Activated naive CD4-positive, alpha-beta T cell treated with anti-CD3 and anti-CD28 coated beads for 36 hours (primary cell): ENCODE measurements at places on chromosomes 16 and 17. TPM values are rescaled to one million over a fixed set of nuclear protein-coding genes. Genes with fewer than 3 reads are reported as not detected.

- DNase-seq: no peak
- H3K36me3 ChIP-seq: peaks cover 2% of the 10 kb centered on the region
- H3K27ac ChIP-seq: no peak overlapping the region
- H3K27me3 ChIP-seq: no peaks in the 10 kb centered on the region
- H3K4me3 ChIP-seq: no peak overlapping the region
- H3K4me1 ChIP-seq: no peaks in the 10 kb centered on the region
These were observed 214.3 kb downstream of the IRX3 start for GRCh38 chr16:54072237-54072636.

DNA sequence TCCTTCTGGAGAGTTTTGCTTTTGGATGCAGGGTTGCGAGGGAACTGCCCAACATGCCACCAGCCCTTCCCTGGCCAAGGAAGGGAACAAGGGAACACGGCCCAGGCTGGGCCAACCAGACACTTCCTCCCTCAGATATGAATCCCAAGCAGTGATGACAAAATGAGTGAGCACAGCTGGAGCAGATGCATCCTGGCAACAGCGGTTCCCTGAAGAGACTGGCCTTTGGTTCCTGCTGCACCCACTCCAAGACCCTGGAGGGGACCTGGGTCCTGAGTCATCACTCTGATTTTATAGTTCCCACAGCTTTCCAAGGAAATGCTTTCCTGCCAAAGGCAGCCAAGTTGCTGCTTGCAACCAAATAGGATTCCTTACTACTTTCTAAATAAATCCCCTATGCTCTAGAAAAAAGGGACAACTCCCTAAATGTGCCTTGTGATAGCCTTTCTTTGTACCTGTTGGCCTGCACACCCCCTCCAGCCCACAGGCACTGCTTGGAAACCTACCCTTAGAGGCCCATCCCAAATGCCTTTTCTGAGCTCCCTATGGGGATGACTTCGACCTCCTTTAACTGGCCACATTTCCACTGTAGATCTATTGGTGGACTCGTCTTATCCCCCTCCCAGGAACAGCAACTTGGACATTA, 5.3 kb downstream of the ST3GAL2 start:
- peak overlapping the region; percentile 17 for H3K27ac ChIP-seq
- no peaks in the 10 kb centered on the region for H3K27me3 ChIP-seq
- peaks cover 73% of the 10 kb centered on the region for H3K4me1 ChIP-seq
- no peak for DNase-seq
- H3K4me3 ChIP-seq: no peak overlapping the region

- DNase-seq: no peak
- no peaks in the 10 kb centered on the region for H3K4me1 ChIP-seq
- no peaks in the 10 kb centered on the region for H3K27me3 ChIP-seq
- H3K27ac ChIP-seq: no peak overlapping the region
- no peak overlapping the region for H3K4me3 ChIP-seq
These were observed 115.9 kb downstream of the SEC14L1 start for GRCh38 chr17:77256710-77257109.

- H3K4me1 ChIP-seq: peaks cover 11% of the 10 kb centered on the region
- H3K27ac ChIP-seq: no peak overlapping the region
- no peak overlapping the region for H3K4me3 ChIP-seq
- no peaks in the 10 kb centered on the region for H3K36me3 ChIP-seq
- peak; percentile 26 for DNase-seq
These were observed 55.9 kb downstream of the MFSD11 start for GRCh38 chr17:76793775-76794174.

DNA sequence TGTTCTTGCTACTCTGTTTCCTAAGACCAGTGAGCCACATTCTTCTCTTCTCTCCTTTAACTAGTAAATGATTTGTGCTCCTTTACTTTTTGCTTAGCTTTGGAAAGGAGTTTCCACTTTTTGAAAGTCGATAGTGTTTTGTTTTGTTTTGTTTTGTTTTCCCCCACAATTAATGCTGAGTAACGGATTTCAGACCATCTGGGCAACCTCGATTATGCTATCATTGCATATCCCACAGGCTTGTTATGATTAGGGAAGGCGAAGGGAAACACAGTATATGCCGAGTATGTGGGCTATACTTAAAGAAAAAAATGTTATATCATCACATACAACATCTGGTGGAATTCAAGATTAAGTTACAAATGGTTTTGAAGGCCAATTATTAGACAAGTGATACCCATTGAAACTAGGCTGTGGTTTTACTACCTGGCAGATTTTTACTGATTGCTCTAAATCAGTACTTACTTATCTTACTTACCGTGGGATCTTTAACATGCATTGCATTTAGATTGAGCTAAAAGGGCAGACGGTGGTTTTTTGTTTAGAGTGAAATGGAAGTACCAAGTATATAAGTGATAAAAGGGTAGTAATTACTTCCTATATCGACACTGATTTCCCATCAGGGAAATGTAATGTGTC, 361.3 kb upstream of the SOX9 start:
- no peaks in the 10 kb centered on the region for H3K27me3 ChIP-seq
- no peaks in the 10 kb centered on the region for H3K4me1 ChIP-seq
- no peak overlapping the region for H3K27ac ChIP-seq
- no peak for DNase-seq

DNA sequence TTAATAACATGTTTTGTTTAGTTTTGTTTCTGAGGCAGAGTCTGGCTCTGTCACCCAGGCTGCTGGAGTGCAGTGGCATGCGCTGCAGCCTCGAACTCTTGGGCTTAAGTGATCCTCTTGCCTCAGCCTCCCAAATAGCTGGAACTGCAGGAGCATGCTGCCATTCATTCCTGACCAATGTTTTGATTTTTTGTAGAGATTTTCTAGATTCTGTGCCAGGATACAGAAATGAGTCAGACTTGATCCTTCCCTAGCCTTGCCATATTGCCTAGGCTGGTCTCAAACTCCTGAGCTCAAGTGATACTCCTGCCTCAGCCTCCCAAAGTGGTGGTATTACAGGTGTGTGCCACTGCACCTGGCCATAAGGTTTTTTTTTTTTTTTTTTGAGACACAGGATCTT, 17.7 kb downstream of the TAOK1 start:
- DNase-seq: no peak
- H3K4me3 ChIP-seq: no peak overlapping the region
- no peak overlapping the region for H3K27ac ChIP-seq
- H3K4me1 ChIP-seq: peaks cover 29% of the 10 kb centered on the region
- no peaks in the 10 kb centered on the region for H3K27me3 ChIP-seq
- H3K36me3 ChIP-seq: peaks cover 5% of the 10 kb centered on the region

GRCh38 chr16:12902511-12903372, 1.3 kb downstream of the SHISA9 start:
- H3K4me1 ChIP-seq: peaks cover 10% of the 10 kb centered on the region
- no peak overlapping the region for H3K27ac ChIP-seq
- peaks cover 58% of the 10 kb centered on the region for H3K27me3 ChIP-seq
- DNase-seq: no peak
- H3K36me3 ChIP-seq: no peaks in the 10 kb centered on the region
- H3K4me3 ChIP-seq: peak overlapping the region; percentile 34

GRCh38 chr16:68097895-68098294, 12.7 kb downstream of the NFATC3 start:
- peaks cover 3% of the 10 kb centered on the region for H3K36me3 ChIP-seq
- no peak for DNase-seq
- peaks cover 77% of the 10 kb centered on the region for H3K4me1 ChIP-seq
- no peak overlapping the region for H3K4me3 ChIP-seq
- H3K27ac ChIP-seq: no peak overlapping the region
- no peaks in the 10 kb centered on the region for H3K27me3 ChIP-seq

- H3K27me3 ChIP-seq: no peaks in the 10 kb centered on the region
- peak; percentile 59 for DNase-seq
- peaks cover 59% of the 10 kb centered on the region for H3K4me1 ChIP-seq
- H3K4me3 ChIP-seq: peak overlapping the region; percentile 4
- H3K36me3 ChIP-seq: peaks cover 10% of the 10 kb centered on the region
These were observed 31.3 kb downstream of the ZCCHC14 start for GRCh38 chr16:87461466-87461991.

DNA sequence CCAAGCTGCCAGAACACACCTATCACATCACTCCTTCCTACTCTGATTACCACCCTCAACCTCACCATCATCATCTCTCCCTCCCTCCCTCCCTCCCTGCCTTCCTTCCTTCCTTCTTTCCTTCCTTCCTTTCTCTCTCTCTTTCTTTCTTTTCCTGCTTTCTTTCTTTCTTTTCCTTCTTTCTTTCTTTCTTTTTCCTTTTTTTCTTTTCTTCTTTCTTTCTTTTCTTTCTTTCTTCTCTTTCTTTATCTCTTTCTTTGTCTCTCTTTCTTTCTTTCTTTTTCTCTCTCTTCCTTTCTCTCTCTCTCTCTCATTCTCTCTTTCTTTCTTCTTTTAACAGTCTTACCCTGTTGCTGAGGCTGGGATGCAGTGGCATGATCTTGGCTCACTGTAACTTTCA, 59.2 kb downstream of the CACNG3 start:
- no peaks in the 10 kb centered on the region for H3K36me3 ChIP-seq
- no peak for DNase-seq
- no peak overlapping the region for H3K27ac ChIP-seq
- no peaks in the 10 kb centered on the region for H3K4me1 ChIP-seq
- no peak overlapping the region for H3K4me3 ChIP-seq

GRCh38 chr16:6861815-6862477, 470.7 kb upstream of the RBFOX1 start:
- no peaks in the 10 kb centered on the region for H3K4me1 ChIP-seq
- no peaks in the 10 kb centered on the region for H3K36me3 ChIP-seq
- H3K27ac ChIP-seq: no peak overlapping the region
- no peak overlapping the region for H3K4me3 ChIP-seq

GRCh38 chr16:4510747-4511426, 27.7 kb downstream of the CDIP1 start:
- DNase-seq: no peak
- no peak overlapping the region for H3K4me3 ChIP-seq
- H3K4me1 ChIP-seq: peaks cover 37% of the 10 kb centered on the region
- peaks cover 30% of the 10 kb centered on the region for H3K36me3 ChIP-seq
- H3K27me3 ChIP-seq: no peaks in the 10 kb centered on the region
- no peak overlapping the region for H3K27ac ChIP-seq

DNA sequence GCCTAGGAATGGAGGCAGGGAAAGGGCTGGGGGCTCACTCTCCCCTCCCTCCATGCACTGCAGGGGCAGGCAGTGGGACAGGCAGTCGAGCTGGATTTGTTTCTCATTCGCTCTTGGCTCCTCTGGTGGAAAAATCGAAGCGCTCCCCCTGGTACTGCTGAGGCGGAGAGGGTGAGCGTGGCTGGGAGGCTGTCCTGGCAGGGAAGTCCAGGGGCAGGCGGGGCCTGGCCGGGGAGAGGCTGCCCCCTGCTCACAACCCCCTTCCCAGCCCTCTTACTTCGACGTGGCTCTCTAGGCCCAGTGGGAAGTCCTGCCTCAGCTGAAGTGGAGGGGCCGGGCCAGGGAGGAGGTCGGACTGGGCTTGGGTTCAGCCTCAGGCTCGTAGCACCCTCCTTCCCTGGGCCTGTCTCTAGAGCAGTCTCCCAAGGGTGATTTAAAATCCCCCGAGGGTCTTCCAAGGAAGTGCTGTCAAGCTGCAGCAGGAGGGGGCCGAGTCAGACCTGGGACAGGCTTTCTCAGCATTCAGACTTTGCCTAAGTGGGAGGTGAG, 16.5 kb upstream of the TMEM92 start:
- H3K27ac ChIP-seq: no peak overlapping the region
- no peaks in the 10 kb centered on the region for H3K4me1 ChIP-seq
- H3K27me3 ChIP-seq: no peaks in the 10 kb centered on the region
- no peak overlapping the region for H3K4me3 ChIP-seq
- H3K36me3 ChIP-seq: no peaks in the 10 kb centered on the region
- no peak for DNase-seq

GRCh38 chr16:2914233-2914632, 2.5 kb downstream of the FLYWCH1 start:
- H3K36me3 ChIP-seq: peaks cover 10% of the 10 kb centered on the region
- H3K27ac ChIP-seq: peak overlapping the region; percentile 71
- H3K27me3 ChIP-seq: no peaks in the 10 kb centered on the region

- no peaks in the 10 kb centered on the region for H3K36me3 ChIP-seq
- no peaks in the 10 kb centered on the region for H3K4me1 ChIP-seq
- DNase-seq: no peak
These were observed 299.3 kb downstream of the CNTNAP4 start for GRCh38 chr16:76576526-76576925.

GRCh38 chr16:73405851-73406250, 357.9 kb upstream of the ZFHX3 start:
- no peak for DNase-seq
- H3K27ac ChIP-seq: no peak overlapping the region
- H3K4me3 ChIP-seq: no peak overlapping the region
- H3K36me3 ChIP-seq: no peaks in the 10 kb centered on the region

DNA sequence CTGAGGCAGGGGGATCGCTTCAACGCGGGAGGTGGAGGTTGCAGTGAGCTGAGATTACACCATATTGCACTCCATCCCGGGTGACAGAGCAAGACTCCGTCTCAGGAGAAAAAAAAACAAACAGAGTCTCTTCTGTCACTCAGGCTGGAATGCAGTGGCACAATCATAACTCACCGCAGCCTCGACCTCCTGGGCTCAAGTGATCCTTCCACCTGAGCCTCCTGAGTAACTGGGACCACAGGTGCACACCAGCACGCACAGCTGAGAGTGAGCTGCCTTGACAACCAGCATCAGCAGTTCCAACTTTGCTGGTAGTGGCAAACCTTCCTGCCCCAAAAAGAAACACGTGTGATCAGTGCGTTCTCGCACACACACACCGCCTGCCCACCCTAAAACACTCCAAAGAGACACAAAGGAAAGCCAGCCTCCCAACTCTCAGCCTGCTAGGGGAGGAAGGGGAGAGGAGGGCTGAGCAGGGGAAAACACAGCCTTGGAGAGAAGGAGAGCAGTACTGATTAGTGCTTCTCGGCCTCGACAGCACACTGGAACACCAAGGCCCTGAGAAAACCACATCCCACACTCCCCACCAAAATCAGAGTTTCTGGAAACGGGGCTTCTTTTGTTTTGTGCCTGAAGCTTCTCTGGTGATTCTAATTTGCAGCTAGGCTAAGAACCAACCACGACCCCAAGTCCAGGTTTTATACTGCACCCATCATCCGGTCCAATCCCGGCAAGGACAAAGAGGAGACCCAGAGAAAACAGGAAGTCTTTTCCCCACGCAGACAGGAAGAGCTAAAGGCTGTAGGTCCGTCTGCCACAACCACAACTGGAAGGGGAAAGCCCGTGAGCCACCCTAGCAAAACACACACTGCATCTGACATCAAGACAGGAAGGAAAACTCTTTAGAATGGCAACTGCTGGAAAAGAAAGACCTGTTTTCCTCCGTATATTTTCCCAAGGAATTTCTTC, 28.8 kb downstream of the ZCCHC14 start:
- DNase-seq: peak; percentile 83
- peak overlapping the region; percentile 69 for H3K4me3 ChIP-seq
- peaks cover 51% of the 10 kb centered on the region for H3K4me1 ChIP-seq
- peak overlapping the region; percentile 92 for H3K27ac ChIP-seq

The CBFA2T3 gene
- not detected for total RNA-seq

The FASN gene
- 183 TPM for total RNA-seq

The IRX5 gene
- total RNA-seq: not detected

The CDYL2 gene
- 10.1 TPM for total RNA-seq

The TP53TG3D gene
- not detected for total RNA-seq
